ENCODE measurements at places on chromosomes 3 and 15. TPM values are rescaled to one million over a fixed set of nuclear protein-coding genes. Genes with fewer than 3 reads are reported as not detected.
A peak's percentile ranks its signal among the peaks of the same experiment; 100 is the strongest.

- peak; percentile 71 for DNase-seq
Observed at GRCh38 chr3:118641608-118642007, 393.0 kb downstream of the IGSF11 start.

DNA sequence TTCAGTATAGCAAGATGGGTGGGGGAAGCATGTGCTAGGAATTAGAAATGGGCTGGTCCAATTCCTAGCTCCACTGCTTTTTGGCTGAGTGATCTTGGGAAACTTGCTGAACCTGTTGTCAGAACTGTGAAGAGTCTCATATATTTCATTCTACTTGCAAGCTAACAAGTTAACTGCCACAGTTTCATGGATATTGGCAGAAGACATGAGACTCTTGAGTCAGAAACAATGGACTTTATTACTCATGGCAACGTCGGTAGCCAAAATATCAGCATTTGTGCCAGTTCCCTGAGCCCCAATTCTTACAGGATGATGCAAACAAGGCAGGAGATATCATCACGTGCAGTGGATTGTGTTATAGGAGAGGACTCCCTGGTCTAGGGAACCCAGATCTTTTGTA, 26.6 kb upstream of the PLAAT1 start:
- DNase-seq, result peak; percentile 2

DNA sequence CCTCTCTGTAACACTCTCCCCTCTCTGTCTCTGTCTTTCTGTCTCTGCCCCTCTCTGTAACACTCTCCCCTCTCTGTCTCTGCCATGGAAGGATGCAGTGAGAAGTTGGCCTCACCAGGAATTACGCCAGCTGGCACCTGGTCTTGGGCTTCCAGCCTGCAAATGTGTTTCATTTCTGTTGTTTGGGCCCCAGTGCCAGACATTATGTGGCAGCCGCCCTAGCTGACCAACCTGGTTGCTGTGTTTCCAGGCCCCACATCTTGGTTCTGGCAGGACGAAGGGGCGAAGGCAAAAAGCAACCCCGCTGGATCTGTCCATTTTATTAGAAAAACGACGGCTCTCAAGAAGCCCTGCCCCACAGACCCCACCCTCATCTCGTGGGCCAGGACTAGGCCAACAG, 5.2 kb upstream of the ZXDC start:
- DNase-seq, result no peak

DNA sequence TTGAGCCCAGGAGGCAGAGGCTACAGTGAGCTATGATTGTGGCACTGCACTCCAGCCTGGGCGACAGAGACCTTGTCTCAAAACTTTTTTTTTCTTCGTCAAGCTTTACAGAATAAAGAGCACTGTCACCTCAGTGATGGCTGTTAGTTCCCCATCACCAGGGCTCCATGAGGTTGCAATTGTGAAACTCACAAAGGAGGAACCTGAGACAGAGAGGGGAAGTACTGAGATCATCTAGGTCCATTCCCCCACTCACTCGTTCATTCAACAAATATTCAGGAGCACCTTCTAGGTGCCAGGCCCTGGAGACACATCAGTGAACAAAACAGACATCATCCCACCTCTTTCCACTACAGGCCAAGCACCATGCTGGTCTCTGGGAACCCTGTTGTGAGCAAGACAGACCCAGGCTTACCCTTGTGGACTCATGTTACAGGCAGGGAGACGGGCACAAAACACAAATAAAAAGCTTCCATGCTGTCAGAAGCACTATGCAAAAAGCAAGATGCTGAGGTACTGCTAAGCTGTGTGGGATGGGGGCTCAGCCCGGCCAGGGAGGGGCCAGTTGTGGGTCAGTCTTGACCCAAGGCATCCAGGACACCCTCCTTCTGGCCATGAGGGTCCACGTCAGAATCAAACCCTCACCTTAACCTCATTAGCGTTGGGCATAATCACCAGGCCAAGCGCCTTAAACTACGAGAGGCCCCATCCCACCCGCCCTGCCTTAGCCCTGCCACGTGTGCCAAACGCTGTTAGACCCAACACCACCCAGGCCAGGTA, 2.1 kb upstream of the RHO start:
- no peak for DNase-seq

DNA sequence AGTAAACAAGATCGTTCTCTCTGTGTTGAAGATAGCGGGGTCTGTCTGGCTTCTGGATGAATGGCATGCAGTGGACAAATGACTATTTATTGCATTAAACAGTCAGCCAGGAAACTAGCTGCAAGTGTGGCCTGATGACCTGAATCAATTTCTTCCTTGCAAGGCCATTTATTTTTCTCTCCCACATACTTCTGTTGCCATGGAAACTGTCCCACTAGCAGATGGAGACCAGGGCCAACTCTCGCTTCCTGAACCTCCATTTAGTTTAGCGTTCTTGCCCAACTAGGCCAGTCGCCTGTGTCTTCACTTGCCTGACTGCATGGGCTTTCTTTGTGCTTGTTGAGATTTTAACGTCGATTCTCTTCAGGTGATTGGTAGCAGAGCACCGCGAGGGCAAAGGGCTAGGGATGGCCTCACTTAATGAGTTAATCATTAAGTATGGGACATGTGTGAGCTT, 27.6 kb downstream of the LMCD1 start:
- peak; percentile 94 for DNase-seq

DNA sequence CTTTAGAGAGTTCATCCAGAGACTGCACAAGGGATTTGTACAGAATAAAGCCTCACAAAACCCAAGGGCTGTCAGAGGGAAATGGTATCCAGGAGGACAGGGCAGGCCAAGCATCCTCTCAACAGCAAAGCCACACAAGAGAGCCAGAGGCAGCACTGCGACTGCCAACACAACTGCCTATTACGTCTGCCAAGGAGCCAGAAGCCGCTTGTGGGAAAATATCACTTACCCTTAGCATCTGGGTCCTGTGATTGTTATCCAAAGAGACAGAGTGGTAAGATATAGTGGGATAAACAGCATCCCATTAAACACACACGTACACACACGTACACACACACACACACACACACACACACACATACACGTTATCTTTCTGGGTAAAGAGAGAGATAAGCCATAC, 618.3 kb upstream of the AGTR1 start:
- DNase-seq, result peak; percentile 32

GTF2A2 gene
- total RNA-seq, result 75.8 TPM

PLOD2 gene
- 24.7 TPM for total RNA-seq

GHRL gene
- 7.6 TPM for total RNA-seq

GOLGA8M gene
- 1.8 TPM for total RNA-seq
